ENCODE measurements at places on chromosomes 5 and 9. TPM values are rescaled to one million over a fixed set of nuclear protein-coding genes. Genes with fewer than 3 reads are reported as not detected.

Gene SLC25A2
- not detected for total RNA-seq

Gene TIMD4
- total RNA-seq, result 0.83 TPM

Gene TIGD6
- 2.2 TPM for total RNA-seq

Gene EDIL3
- not detected for total RNA-seq

DNA sequence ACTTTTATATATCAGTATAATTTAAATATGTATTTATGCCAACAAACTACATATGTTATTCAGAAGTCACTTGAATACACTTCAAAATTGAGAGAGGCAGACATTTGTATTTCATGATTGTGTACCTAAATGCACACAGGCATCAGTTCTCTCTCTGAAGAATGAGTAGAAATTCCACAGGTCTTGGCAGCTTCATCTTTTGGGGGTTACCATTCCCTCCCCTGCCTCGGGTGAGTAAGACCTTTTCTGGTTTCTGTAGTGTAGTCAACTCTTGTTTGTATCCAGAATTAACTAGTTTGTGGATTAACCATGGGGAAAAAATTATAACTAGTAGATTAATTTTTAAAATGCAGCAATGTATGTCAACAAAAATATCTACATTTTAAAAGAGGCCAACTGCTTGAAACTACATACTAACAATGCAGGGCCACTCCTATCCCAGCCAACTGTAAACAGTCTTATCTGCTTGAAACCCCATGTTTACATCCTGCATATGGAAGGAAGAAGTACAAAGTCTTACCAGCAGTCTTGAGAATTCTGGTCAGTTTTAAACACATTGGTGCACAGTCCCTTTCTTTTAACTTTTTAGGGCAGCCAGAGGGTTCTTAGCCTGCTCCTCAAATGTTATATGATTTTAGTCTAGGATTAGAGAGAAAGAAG, 339.6 kb upstream of the KIF2A start:
- no peak for DNase-seq

DNA sequence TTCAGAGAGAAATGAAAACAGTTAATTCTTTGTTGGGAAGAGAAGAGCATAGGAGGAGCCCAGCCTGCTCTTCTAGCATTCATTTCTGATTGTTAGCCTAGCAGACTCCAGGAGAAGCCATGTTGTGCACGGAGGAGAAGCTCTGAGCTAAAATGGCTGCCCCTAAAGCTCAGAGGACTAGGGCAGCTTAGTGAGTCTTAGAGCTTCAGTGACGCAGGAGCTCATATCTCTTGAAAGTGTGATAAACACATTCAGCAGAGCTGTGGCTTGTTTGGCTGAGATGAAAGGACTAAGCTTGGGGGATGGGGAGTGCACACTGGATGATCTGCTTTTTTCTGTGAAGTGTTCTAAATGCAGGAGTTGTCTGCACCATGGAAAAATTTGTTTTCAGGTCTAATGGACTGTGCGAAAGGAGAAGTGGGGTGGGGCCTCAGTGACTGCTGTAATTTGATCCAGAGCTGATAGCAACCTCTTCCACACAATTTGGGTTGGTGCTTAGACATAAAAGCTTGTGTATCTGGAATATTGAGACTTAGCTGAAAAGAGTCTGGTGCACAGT, 58.5 kb downstream of the ZNF462 start:
- peak; percentile 28 for DNase-seq

DNA sequence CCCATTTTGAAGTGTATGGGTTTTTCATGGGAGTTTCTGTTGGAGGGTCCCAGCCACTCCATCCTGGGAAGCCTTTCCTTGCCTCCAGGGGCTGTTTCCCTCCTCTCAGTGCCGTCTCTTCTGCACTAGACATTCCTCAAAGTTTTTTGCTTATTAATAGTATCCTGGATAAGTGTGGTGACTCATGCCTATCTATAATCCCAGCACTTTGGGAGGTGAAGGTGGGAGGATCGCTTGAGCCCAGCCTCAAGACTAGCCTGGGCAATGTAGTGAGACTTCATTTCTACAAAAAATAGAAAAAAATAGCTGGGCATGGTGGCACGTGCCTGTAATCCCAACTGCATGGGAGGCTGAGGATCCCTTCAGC, 43.1 kb downstream of the RALGPS1 start:
- DNase-seq, result no peak

GRCh38 chr5:173045474-173045873, 10.7 kb upstream of the CREBRF start:
- DNase-seq, result no peak

DNA sequence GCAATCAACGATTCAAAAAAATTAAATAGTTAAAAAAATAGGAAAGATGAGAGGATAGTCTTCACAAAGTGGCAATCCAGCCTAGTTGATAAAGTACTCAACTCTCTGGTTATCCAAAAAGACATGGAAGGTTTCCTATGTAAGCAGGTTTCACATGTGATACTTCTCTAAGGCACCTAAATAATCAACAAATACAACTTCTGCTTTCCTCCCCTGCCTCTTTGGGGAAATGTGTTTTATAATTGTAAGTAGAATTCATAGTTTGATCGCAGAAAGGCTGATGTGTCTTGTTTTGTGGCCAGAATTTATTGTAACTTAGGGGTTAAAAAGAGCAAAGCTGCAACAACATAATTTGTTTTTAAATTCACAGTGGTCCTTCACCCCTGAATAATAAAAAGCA, 855.5 kb upstream of the DMAC1 start:
- no peak for DNase-seq
